ENCODE measurements at places on chromosomes 5 and 9.

DNA sequence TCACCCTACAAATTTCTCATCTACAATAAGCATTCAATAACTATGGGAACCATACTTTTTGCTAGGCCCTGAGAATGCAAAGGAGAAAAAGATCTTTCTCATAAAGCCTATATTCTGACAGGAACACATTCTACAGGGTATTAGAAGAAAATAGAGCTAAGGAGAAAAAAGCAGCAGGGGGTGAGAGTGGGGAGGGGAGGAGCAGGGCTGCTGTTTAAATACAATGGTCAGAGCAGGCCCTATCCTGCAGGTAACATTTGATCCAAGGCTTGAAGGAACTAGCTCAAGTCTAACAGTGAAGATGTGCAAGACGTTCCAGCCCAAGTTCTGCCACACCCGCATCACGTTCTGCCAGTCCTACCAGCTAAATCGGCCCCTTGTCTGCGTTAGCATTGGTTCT is 89.7 kb downstream of the ELAVL2 start:
- no peak overlapping the region for H3K4me3 ChIP-seq
- H3K27ac ChIP-seq, result no peak overlapping the region
- H3K27me3 ChIP-seq, result no peaks in the 10 kb centered on the region
- no peaks in the 10 kb centered on the region for H3K4me1 ChIP-seq

DNA sequence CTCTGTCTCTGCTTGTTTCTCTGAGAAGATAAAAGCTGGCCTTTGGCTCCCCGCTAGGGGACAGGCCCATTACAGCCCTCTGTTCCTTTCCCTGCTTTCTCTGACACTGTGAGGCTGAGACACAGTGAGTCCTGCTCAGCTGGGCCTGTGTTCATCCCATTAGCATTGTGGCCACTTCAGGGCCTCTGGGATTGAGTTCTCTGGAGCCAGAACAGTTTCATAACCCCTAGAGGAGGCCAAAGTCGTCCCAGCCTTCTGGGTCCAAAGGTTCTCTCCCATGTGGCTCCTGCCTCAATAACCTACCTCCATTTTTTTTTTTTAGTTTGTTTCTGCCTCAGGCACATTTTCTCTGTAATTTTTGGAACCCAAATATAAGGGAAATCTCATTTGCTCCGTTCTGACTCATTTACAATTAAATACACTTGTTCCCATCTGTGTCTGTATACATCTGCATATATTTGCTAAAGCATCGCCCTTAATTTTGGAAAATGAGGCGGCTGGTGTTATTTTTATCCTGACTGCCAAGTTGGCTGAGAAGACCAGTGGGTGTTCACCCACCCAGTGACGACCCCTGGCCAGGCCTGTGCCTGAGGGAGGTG is 27.3 kb upstream of the CTNNA1 start:
- H3K27me3 ChIP-seq, result no peaks in the 10 kb centered on the region
- no peak for DNase-seq
- peak overlapping the region; percentile 84 for H3K27ac ChIP-seq
- H3K4me1 ChIP-seq, result peaks cover 28% of the 10 kb centered on the region
- H3K36me3 ChIP-seq, result no peaks in the 10 kb centered on the region
- H3K4me3 ChIP-seq, result no peak overlapping the region

GRCh38 chr5:134545070-134545868 is 19.8 kb downstream of the JADE2 start:
- no peak overlapping the region for H3K4me3 ChIP-seq
- H3K4me1 ChIP-seq, result peaks cover 4% of the 10 kb centered on the region

GRCh38 chr5:155726267-155726666 is 600.7 kb upstream of the SGCD start:
- H3K27ac ChIP-seq, result no peak overlapping the region
- no peaks in the 10 kb centered on the region for H3K36me3 ChIP-seq
- no peak overlapping the region for H3K4me3 ChIP-seq
- peaks cover 86% of the 10 kb centered on the region for H3K27me3 ChIP-seq
- H3K4me1 ChIP-seq, result peaks cover 8% of the 10 kb centered on the region

DNA sequence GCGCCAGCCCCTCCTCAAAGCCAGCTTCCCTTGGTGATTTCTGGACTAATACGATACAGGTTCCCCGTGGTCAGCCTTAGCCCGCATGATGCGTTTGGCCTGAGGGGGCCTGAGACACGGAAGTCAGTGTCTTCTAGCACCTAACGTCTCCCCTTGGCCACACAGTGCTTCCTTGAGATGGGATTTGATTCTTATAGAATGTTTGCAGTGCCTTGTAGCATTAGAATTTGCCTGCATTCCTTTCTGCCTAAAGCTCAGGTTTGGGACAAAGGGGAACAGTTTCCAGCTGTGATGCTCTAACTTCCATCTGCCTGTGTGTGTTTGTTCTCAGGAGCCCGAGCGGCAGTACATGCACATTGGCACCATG is 34.4 kb downstream of the CFAP90 start:
- peaks cover 39% of the 10 kb centered on the region for H3K27me3 ChIP-seq
- no peak for DNase-seq
- peaks cover 2% of the 10 kb centered on the region for H3K4me1 ChIP-seq
- no peak overlapping the region for H3K4me3 ChIP-seq
- no peak overlapping the region for H3K27ac ChIP-seq

GRCh38 chr9:104798209-104798995 is 34.5 kb downstream of the NIPSNAP3B start:
- no peak overlapping the region for H3K27ac ChIP-seq
- H3K36me3 ChIP-seq, result peaks cover 24% of the 10 kb centered on the region
- no peak for DNase-seq
- no peak overlapping the region for H3K4me3 ChIP-seq

Data from progenitor cell of endocrine pancreas (in vitro differentiated cells).